SJCRH30 (cell line): ENCODE measurements at places on chromosomes 16 and 17.

GRCh38 chr17:5630434-5630833, 46.1 kb upstream of the NLRP1 start:
- DNase-seq = no peak

DNA sequence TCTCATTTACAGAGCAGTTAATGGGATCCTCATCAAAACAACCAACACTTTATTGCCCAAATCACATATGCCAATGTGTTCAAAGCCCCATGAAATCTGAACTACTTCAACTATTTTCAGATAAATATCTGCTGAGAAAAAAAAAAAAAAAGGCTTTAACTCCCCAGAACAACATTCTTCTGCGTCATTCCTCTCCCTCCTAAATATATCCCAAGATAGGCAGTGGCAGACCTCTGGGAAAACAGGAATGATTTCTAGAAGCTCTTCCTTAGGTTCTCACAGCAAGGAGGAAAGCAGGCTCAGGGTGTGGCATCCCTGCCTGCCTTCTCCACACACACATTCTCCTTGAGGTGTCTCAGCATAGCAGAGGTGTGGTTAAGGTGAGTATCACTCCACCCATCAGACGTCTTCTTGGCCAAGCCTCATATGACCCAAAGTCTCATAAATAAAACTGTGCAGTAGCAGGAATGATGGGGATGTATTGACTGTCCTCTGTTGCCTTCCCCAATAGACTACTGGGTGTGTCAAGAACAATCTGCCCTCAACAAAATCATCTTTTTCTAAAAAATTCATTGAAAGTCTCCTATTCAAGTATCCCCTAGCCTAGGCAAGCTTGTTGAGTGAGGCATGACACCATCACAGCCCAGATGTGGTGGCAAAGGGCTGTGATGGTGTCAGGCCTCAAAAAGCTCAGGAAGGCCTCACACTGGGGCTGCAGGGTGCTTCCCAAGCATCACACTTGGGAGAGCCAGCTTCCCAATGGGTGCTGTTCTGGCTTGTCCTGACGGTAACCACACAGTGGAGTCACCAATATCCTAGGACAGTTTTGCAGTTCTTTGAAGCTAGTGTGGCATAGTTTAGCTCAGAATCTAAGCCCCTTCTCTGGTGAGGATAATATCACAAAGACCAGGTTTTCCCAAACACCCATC, 135.4 kb upstream of the SOX9 start:
- no peak for DNase-seq

DNA sequence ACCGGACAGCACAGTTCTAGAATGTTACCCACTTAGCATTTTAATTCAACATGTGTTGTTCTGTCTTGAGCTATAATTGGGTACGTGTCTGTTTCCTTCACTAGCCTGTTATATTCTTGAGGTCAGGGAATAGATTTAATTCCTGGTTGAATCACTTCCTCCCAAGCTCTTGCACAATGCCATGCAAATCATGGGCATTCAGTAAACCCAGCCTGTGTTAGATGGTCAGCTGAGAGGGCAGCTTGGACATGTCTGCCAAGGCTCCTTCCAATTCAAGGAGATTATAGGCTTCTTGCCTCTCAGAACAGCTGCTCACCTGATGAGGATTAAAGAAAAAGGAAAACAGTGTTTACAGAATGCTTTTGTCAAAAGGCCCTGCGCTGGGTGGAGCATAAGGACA, 12.6 kb downstream of the C1QTNF1 start:
- DNase-seq = no peak

DNA sequence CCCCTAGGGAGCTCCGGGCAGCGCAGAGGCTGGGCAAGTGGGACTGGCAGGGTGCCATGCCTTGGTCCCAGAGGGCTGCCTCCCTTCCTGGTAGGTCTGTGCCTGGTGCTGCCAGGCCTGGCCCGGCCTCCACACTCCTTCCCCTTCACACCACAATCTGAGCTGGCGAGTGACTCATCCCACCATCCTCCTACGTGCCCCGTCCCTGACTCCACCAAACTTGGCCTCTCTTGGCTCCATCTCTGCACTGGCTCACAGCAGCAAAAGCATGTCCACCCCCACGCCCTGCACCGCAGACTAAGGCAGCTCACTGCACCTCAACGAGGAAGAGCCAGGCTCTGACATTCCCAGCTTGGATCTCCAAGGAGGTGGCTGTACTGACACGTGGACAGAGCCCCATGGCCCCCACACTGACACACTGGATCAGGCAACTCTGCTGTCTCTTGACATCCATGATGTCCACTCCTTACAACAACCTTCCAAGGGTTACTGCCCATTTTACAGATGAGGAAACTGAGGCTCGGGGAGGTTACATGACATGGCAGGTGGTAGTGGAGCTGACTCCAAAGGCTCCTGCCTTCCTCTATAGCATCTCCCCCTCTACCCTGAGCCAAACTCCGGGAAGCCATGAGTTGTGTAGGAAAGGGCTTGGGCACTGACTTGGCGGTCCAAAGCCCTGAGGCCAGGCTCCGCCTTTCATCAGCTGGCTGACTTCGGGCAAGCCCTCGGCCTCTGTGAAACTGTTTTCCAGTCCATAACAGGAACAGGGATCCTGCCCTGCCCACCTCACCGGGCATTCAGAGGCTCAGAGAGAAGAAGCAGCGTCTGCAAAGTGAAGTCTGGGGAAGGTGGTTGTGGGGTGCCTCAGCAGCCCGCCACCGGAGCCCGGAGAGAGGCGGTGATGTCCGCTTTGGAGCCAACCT, 20.1 kb upstream of the KRT19 start:
- peak; percentile 47 for DNase-seq

DNA sequence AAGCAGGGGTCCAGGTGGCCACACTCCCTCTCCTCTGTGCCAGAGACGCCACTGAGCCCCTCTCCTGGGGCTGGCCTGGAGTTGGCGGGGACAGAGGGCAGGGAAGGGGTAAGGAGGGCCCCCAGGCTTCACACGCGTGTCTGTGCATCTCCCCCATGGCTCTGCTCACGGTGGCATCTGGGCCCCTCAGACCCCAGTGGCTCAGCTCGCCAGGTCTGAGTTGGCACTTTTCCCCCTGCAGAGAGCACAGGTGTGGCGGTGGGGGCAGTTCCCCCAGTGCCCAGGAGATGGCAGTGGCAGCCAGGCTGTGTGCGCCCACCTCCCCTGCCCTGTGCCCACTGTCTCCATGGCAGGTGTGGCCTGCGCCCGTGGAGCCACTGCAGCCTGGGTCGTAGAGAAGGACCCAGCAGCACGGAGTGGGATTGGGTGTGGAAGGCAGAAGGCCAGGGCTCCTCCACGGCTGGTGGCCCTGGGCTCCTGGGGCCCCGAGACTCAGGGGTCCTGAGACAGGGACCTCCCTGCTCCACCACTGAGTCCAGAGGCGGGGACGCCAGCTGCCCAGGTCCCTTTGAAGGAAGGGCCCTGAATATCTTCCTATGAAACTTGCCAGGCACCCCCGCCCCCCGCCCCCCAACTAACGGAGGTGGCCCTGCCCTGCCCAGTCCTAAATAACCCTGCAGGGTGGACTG, 4.3 kb upstream of the APRT start:
- peak; percentile 47 for DNase-seq

DNA sequence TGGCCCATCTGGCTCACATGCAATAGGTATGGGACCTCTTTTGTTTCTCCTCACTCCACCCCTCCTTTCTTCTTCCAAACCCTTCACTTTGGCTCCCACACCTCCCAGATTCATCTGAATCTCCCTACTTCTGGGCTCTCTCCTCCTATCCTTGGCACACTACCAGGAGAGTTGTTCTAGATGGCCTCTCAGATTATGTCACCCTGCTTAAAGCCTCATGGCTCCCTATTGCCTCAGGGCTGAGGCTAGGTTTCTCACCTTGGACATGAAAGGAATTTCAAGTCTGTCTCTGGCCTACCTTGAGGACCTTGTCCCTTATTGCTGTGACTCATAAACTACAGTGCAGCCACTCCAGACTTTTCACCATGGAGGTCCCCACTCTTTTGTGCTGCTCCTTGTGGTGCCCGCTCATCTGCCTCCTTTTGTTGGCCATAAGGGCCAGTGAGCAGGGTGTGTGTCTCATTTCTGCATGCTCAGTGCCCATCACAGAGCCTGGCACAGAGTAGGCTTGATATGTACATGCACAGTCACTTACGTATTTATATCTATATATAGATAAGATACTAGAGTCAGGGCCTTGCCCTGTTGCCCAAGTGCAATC, 1.0 kb upstream of the MFAP4 start:
- peak; percentile 81 for DNase-seq

- no peak for DNase-seq
Observed at GRCh38 chr16:17685447-17685846, 214.7 kb upstream of the XYLT1 start.

GRCh38 chr17:18017958-18018357, 21.0 kb downstream of the ATPAF2 start:
- DNase-seq = no peak

GRCh38 chr17:51559778-51560177, 299.4 kb downstream of the UTP18 start:
- no peak for DNase-seq

- no peak for DNase-seq
Observed at GRCh38 chr16:64251742-64252141, 870.1 kb downstream of the CDH11 start.

DNA sequence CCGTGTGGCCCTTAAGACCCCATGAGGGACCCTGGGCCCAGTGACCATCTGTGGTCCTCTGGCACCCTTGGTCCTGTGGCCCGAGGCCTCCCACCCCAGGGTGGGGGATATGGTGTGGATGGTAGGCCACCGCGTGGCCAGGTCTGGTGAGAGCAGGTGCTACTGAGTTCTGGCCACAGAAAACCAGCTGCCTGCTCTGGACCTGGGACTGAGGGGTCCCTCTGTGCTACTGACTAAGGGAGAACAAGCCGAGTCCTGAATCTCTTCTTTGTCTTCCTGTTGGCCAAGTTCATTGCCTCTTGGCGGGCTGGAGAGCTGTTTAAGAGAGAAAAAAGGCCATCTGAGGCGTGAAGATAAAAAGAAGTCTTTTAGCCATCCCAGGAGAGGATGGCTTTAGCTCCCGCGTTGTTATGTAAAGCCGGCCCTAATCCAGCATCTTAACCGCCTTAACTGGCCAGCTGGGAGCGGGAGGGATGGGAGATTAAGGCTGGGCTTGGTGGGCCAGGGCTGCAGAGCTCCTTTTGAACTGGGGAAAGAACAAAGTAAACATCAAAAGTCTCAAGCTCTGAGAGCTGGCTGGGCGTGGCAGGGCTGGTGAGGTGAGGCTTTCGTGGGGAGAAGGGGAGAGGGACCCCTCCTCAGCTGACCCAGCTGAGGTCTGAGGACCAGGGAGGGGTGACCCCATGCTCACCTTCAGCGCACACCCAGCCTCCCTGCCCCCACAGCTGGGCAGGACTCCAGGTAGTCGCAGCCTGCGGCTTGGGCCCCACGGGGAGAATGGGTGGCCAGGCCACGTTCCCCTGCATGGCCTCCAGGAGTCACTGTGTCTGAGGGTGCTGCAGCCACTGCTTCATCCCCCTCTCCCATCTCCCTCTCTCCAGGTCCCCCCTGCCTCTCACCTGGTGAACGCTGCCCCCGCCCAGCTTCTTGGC, 62.4 kb downstream of the NKD1 start:
- peak; percentile 40 for DNase-seq
